Erythroblast (primary cell): ENCODE measurements at places on chromosomes 5 and 9.

GRCh38 chr9:136254381-136255165 is 9.0 kb upstream of the QSOX2 start:
- DNase-seq: no peak

DNA sequence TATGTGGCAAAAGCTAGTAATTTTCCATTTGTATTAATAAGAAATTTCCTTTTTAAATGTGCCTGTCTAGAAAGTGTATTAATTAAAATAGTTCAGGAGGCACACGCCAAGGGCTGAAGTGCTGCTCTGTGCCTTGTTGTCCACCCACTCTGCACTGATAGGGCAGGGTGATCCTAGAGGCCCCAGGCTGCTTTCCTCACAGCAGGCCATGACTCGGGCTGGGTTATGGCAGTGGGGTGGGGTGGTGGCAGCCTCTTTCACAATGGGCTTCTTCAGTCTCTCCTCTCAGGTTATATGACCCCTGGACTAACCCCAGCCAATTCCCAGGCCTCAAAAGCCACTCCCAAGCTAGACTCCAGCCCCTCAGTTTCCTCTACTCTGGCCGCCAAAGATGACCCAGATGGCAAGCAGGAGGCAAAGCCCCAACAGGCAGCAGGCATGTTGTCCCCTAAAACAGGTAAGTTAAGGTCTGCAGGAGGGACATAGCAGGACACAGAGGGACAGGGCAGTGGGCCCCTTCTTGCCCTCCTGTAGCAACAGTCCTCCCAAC is 19.5 kb downstream of the CD74 start:
- no peak for DNase-seq

DNA sequence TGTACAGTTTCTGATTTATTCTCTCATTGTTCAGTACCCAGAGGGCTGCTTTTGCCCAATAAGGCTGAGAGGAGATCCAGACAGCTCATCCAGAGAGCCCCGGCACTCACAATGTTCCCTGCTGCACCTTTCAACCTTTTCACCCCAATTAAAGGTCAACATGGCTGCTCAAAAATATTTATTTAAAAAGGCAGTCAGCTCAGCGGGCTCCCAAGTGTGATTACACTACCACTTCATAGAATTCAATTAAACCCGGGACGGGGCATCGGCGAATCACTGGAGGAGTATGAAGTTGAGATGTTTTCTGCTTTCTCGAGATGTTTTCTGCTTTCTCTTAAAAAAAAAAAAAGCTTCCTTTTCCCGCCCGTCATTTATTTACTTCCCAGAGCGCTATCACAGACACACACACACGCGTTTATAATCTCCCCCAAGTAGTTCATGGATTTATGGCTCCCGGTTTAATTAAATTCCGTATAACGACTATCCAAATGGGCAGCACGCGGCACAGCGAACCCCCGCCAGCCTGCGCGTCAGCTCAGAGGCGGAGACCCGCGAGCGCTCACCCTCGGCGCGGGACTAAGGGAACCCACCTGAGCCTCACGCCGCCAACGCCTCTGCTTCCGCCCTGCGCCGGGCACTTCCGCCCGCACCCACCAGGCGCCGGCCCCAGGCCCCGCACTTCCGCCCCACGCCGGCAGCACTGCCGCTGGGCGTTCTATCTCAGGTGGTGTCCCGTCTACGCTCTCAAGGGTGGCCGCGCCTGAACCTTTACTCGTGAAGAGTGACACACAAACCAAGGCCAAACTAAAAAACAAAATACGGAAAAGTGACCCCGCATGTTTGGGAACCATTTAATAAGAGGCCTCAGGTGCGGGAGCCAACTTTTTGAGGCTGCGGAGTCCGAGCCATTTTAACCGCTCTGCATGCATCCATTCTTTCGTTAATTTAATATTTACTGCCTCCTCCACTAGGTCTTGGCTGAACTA is at the start of gene C5orf63:
TSS of gene C5orf63 (minus strand) at position 642 of the 986 bp plus-strand sequence. CDS start 14,507 bp downstream, outside the sequence.
- DNase-seq: peak; percentile 78

DNA sequence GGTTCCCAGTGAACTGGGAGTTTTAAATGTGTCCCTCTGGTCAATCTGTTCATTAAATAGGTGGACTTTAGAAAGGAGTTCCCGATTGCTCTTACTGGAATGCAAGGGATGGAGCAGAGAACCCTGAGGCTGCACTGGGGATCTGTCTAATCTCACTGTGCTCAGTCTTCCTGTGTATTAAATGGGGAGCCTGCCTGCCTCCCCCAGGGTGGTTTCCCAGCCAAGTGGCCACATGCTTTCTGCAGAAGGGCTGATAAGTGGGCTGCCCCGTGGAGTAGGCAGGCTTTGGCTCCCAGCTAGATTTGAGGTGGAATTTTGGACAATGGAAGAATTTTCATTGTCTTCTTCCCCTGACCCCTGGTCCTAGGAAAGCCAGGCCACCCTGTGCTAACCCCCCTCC is 14.0 kb upstream of the PHYHD1 start:
- DNase-seq: no peak

DNA sequence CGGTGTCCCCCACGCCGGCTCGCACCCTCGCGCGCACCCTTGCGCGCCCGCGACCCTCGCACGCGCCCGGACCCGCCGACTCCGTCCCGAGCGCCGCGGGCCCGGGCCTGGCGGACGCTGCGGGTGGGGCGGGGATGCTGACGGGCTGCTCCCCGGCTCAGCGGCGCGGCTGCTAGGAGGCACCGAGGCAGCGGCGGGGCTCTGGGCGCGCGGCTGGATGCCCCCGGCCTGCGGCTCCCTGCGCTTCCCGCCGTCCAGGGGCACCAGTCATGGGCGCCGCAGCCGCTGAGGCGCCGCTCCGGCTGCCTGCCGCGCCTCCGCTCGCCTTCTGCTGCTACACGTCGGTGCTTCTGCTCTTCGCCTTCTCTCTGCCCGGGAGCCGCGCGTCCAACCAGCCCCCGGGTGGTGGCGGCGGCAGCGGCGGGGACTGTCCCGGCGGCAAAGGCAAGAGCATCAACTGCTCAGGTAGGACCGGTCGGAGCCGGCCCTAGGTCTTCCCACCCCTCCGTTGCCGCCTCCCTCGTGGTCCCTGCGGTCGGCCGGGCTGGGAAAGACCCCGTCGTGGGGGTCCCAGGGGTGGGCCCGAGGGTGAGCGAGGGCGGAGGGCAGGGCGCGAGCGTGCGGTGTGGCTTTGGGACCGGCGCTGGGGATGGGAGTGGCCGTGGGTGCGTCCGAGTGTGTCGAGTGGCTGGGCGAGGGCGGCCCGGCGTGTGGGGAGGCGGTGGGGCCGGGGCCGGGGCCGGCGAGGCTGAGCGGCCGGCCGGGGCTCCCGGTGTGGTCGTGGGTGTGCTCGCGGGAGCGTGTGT is 530 bp downstream of the TMEFF1 start:
- DNase-seq: peak; percentile 40

- DNase-seq: no peak
Observed at GRCh38 chr9:115117999-115118878, at the start of gene TNC. TNC (minus strand) TSS chr9:115118157; CDS start chr9:115091018, 27,139 bp downstream.

- no peak for DNase-seq
Observed at GRCh38 chr5:109943701-109944235, 254.0 kb downstream of the MAN2A1 start.

DNA sequence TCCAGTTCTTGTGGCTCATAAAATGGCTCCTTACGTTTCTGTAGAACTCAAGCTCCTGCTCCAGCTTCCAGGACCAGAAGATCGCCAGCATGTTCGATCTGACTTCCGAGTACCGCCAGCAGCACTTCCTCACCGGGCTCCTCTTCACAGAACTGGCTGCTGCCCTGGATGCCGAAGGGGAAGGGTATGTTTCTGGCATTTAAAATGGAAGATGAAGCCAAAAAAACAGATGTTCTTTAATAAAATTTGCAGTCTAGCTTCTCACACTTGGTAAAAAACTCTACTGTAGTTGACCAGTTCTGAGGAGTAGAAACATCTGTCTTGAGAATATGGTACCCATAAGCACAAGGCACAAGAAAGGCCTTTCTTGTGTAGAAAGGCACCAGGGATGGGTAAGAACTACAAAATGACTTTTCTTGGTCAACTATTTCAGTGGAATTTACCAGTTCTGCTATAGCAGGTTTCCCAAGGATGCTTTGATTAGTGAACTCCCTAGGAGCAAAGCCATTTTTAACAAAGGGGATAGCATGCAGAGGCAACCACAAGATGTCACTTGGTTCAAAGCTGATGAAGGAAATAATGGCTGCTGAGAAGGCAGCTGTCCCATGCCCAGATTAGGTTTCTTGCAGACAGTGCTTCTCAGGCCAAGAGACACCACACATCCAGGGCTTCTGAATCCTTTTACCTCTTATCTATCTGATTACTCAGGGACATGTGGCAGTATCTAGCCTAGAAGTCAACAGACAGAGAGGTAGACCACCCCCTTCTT is 192.4 kb downstream of the DOCK8 start:
- peak; percentile 3 for DNase-seq
